Activated T-helper 2 cell treated with anti-CD3 and anti-CD28 coated beads, Interferon-gamma antibody, Interleukin-2, Interleukin-4, amounts not matched to agents 10 μg/mL and 5 μg/mL and 100 μg/mL, durations not matched to agents 14 hours and 24 hours and 36 hours (primary cell): ENCODE measurements at places on chromosomes 16 and 17. TPM values are rescaled to one million over a fixed set of nuclear protein-coding genes. Genes with fewer than 3 reads are reported as not detected.
A peak's percentile ranks its signal among the peaks of the same experiment; 100 is the strongest.

DNA sequence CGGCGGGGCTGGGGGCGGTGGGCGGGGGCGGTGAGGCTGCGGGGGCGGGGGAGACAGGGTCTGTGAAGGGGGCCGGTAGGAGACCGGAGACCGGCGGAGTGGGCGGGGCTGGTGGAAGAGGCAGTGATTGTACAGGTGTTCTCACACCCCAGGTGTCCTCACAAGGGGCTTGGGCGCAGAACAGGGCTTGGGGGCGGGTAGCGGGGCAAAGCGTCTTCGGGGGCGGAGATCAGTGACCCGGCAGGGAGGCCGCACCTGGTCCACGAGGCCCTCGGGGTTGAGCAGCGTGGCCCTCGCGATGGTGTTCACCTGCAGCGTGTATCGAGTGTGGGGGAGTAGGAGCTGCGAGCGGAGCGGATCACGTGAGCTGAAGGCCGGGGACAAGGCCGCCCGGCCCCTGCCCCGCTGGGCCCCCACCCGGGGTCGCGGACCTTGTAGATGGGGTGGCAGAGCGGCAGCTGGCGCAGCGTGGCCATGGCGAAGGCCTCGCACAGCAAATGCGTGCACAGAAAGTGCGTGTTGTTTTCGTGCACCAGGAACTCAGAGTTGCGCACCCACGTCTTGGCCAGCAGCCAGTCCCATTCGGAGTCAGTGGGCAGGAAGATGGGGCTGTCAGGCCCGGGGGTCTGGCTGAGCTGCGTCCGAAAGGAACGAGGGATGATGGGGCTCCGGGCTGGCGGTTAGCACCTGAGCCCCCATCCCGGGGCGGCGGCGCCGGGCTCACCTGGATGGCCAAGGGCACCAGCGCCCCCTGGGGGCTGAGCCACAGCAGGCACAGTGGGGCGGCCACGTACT, 8.5 kb downstream of the ALOXE3 start:
- H3K4me3 ChIP-seq: peak overlapping the region; percentile 23
- H3K27me3 ChIP-seq: peaks cover 33% of the 10 kb centered on the region
- H3K4me1 ChIP-seq: peaks cover 2% of the 10 kb centered on the region
- H3K27ac ChIP-seq: no peak overlapping the region

GRCh38 chr16:3767333-3767986, 50.1 kb upstream of the TRAP1 start:
- H3K27ac ChIP-seq: no peak overlapping the region
- H3K27me3 ChIP-seq: no peaks in the 10 kb centered on the region

DNA sequence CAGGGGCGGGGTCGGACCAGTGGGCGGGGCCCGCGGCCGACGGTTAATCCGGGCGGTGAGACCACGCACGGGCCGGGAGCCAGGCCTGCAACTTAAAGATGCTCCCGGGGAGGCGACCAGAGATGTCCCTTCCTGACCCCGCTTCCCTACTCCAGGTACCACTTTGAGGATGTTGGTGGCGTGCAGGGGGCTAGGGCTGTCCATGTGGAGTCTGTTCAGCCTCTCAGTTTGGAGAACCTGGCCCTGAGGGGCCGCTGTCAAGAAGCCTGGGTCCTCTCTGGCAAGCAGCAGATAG, 580 bp downstream of the RANGRF start:
- H3K36me3 ChIP-seq: peaks cover 21% of the 10 kb centered on the region
- no peak for DNase-seq
- H3K27ac ChIP-seq: peak overlapping the region; percentile 92
- peaks cover 47% of the 10 kb centered on the region for H3K4me1 ChIP-seq
- no peaks in the 10 kb centered on the region for H3K27me3 ChIP-seq

The DNAH9 gene
- total RNA-seq: not detected in 2 replicates

DNA sequence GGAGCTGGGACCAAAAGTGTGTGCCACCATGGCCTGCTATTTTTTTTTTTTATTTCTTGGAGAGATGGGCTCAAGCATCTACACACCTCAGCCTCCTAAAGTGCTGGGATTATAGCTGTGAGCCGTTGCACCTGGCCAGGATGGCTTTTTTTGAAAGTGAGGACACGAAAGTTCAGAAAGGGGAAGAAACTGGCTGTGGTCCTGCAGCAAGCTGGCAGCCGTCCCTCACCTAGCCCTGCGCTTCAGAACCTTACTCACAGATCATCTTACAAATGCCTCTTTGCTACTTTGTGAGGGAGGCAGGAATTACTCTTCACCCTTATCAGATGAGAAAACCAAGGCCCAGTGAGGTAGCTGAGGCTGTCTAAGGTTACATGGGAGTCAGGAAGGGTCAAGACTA, 4.5 kb upstream of the PPY start:
- H3K4me1 ChIP-seq: peaks cover 3% of the 10 kb centered on the region
- no peak overlapping the region for H3K27ac ChIP-seq
- DNase-seq: no peak
- H3K36me3 ChIP-seq: no peaks in the 10 kb centered on the region

The AOC3 gene
- 1.6 and 2.4 TPM in 2 replicates for total RNA-seq

The MSI2 gene
- total RNA-seq: 181 and 198 TPM in 2 replicates

The MRPL10 gene
- total RNA-seq: 52.2 and 54.1 TPM in 2 replicates

GRCh38 chr16:13672196-13672595, 247.8 kb upstream of the ERCC4 start:
- no peak for DNase-seq
- H3K4me3 ChIP-seq: no peak overlapping the region
- H3K36me3 ChIP-seq: no peaks in the 10 kb centered on the region
- no peak overlapping the region for H3K27ac ChIP-seq
- no peaks in the 10 kb centered on the region for H3K4me1 ChIP-seq
- no peaks in the 10 kb centered on the region for H3K27me3 ChIP-seq

DNA sequence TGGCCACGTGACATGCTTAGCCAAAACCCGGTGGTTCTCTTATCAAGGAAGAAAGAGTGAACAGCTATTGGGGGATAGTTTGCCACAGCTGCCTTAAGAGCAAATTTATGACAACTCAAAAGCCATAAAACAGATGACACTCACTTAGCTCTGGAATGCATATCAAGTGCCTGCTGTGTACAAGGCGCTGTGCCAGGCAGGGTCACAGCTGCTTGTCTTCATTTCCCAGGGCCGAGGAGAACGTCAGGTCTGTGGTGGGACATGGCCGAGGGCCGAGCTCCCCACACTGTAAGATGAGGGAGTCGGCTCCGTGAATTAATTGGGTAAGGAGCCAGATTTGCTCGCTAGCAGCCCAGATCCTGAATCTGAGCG, 14.0 kb downstream of the EEF2K start:
- peak overlapping the region; percentile 7 for H3K27ac ChIP-seq
- peaks cover 39% of the 10 kb centered on the region for H3K36me3 ChIP-seq
- DNase-seq: no peak
- no peak overlapping the region for H3K4me3 ChIP-seq
- peaks cover 37% of the 10 kb centered on the region for H3K4me1 ChIP-seq

GRCh38 chr16:81296631-81297030, 18.1 kb upstream of the GAN start:
- H3K27me3 ChIP-seq: peaks cover 3% of the 10 kb centered on the region
- H3K27ac ChIP-seq: no peak overlapping the region
- no peaks in the 10 kb centered on the region for H3K4me1 ChIP-seq
- DNase-seq: no peak
- no peak overlapping the region for H3K4me3 ChIP-seq

The DPH1 gene
- 43.4 and 47.5 TPM in 2 replicates for total RNA-seq

DNA sequence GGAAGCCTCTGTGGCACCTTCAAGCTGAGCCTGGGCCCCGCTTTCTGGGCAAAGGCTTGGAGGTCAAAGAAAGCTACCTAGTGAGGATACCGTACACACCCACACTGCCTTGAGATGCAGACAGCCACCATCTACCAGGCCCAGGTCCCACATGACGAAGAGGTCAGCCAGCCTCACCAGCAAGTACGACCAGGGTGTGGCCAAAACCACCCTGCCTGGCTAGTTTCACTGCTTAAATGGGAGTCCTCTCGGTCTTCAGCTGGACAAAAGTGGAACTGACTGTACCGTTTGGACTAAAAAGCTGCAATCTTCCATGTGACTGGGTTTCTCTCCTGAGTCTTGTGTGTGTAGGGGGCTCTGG, 21.6 kb downstream of the VASN start:
- H3K4me3 ChIP-seq: no peak overlapping the region
- no peaks in the 10 kb centered on the region for H3K27me3 ChIP-seq
- H3K36me3 ChIP-seq: peaks cover 15% of the 10 kb centered on the region
- no peaks in the 10 kb centered on the region for H3K4me1 ChIP-seq
- DNase-seq: no peak

DNA sequence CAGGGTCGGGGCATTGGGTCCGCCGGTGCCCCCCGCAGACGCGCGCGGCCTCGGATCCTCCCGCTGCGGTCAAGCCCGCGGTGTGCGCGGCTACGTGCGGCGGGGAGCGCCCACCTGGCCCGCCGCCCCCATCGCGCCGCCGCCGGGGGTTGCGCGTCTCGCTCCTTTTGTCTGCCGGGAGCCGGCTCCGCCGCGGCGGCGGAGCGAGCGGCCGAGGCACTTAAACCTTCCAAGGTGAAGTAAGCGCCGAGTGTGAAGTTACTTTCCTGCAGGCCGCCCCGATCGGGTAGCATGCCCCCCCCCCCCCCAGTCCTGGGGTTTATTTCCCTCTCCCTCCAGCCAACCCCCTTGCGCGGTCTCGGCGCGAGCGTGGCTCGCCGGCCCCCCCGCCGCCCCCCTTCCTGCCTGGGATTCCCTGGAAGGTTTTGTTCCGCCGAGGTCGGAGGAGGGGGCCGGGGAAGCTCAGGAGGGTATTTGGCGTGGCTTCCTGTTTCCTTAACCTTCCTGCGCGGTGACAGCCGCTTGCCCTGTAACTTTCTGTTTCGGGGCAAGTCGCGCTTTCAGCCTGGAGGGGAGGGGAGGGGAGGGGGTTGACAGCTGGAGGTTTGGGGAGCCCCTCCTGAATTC, 56.6 kb upstream of the GSE1 start:
- peak overlapping the region; percentile 95 for H3K4me3 ChIP-seq
- peaks cover 3% of the 10 kb centered on the region for H3K36me3 ChIP-seq
- H3K4me1 ChIP-seq: peaks cover 35% of the 10 kb centered on the region

- H3K27ac ChIP-seq: no peak overlapping the region
- no peak overlapping the region for H3K4me3 ChIP-seq
- no peaks in the 10 kb centered on the region for H3K4me1 ChIP-seq
- H3K36me3 ChIP-seq: no peaks in the 10 kb centered on the region
- DNase-seq: no peak
Observed at GRCh38 chr17:65886315-65887245, 305.4 kb downstream of the CEP112 start.

GRCh38 chr17:14310101-14310500, 9.2 kb downstream of the HS3ST3B1 start:
- no peak overlapping the region for H3K27ac ChIP-seq
- H3K36me3 ChIP-seq: peaks cover 60% of the 10 kb centered on the region
- H3K4me3 ChIP-seq: no peak overlapping the region

GRCh38 chr16:64196444-64196843, 925.4 kb downstream of the CDH11 start:
- H3K27ac ChIP-seq: no peak overlapping the region
- no peaks in the 10 kb centered on the region for H3K27me3 ChIP-seq
- H3K4me3 ChIP-seq: no peak overlapping the region
- no peak for DNase-seq
- H3K36me3 ChIP-seq: no peaks in the 10 kb centered on the region

- peaks cover under 1% of the 10 kb centered on the region for H3K36me3 ChIP-seq
- DNase-seq: no peak
- no peaks in the 10 kb centered on the region for H3K27me3 ChIP-seq
Observed at GRCh38 chr16:53821487-53821886, 117.5 kb downstream of the FTO start.

DNA sequence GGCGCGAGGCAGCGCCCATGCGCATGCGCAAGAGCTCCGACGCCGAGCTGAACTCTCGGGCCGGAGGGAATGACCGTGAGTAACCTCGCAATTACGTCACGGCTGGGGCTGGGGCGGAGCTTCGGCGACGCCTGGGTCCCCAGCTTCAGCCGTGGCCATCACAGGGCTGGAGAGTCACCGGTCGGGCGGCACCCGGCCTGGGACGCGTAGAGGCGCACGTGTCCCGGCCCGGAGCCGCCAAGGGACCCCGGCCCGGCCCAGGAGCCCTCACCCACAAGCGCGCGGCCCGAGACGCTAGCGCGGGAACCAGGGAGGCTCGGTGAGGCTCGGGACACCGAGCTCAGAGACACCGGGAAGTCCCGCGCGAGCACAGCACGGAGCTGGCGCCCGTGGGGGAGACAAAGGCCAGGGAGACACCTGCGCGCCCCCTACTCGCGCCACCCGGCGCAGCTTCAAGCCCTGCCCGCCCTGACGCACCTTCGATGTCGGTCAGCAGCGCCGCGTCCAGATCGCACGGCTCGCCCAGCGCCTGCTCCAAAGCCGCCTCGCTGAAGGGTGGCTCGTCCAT, 452 bp downstream of the SREBF1 start:
- H3K36me3 ChIP-seq: peaks cover 36% of the 10 kb centered on the region
- H3K27me3 ChIP-seq: no peaks in the 10 kb centered on the region
- H3K27ac ChIP-seq: peak overlapping the region; percentile 92
- DNase-seq: peak; percentile 95

DNA sequence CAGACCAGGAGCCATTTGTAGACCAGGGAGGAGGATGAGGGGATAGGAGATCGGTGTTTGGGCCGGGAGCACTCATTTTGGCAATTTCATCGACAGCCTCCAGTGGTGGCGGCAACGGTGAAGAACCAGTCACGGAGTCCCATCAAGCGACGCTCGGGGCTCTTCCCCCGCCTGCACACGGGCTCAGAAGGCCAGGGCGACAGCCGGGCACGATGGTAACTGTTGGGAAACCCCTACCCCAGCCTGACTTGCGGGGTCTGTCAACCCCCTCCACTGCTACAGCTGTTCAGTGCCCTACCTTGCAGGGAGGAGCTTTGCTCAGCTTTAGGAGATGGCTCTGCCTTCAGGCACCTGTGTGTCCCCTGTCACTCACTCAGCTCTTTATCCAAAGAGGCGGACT, 43.0 kb downstream of the OR1D5 start:
- DNase-seq: no peak
- no peak overlapping the region for H3K27ac ChIP-seq
- H3K36me3 ChIP-seq: peaks cover 30% of the 10 kb centered on the region
- H3K27me3 ChIP-seq: no peaks in the 10 kb centered on the region
- H3K4me1 ChIP-seq: no peaks in the 10 kb centered on the region
- H3K4me3 ChIP-seq: no peak overlapping the region

DNA sequence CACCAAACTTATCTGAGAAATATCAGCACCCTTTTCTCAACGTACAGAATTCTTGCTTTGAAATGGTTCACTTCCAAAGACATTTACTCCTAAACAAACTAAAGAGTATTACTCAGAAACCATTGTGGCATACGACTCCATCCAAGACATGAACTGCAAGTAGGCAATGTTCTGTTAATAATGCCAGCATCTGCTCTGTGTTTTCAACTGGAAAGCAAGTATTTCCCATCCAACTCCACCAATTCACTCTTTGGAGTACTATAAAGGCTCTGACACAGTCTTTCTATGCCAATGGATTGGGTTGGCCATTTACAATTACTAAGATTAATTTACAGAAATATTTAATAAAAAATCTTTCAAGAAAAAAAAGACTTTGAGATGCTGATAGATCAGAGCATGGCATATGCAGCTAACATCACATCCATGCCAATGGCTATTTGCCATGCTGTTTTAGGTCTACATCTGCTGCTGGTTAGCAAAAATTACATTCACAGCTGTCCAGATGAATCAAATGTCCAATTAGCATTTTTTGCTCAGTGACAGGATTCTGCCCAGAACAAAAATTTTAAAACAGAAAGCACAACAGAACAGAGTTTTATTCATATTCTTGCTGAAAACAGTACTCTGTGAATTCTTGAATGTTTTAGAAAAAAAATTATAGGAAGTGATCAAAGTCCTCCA, 65.9 kb upstream of the HLF start:
- H3K27me3 ChIP-seq: peaks cover 21% of the 10 kb centered on the region
- H3K4me3 ChIP-seq: no peak overlapping the region
- no peaks in the 10 kb centered on the region for H3K4me1 ChIP-seq
- no peaks in the 10 kb centered on the region for H3K36me3 ChIP-seq
- DNase-seq: no peak
- no peak overlapping the region for H3K27ac ChIP-seq

The TP53 gene
- 165 and 174 TPM in 2 replicates for total RNA-seq

The APOH gene
- total RNA-seq: not detected in 2 replicates

GRCh38 chr17:61967729-61968128, 39.9 kb upstream of the INTS2 start:
- H3K36me3 ChIP-seq: peaks cover 64% of the 10 kb centered on the region
- no peak for DNase-seq

The TBC1D3B gene
- total RNA-seq: 10.0 and 10.8 TPM in 2 replicates

The KRT33B gene
- total RNA-seq: not detected in 2 replicates
